ENCODE measurements at places on chromosomes 12 and 14.
A peak's percentile ranks its signal among the peaks of the same experiment; 100 is the strongest.

DNA sequence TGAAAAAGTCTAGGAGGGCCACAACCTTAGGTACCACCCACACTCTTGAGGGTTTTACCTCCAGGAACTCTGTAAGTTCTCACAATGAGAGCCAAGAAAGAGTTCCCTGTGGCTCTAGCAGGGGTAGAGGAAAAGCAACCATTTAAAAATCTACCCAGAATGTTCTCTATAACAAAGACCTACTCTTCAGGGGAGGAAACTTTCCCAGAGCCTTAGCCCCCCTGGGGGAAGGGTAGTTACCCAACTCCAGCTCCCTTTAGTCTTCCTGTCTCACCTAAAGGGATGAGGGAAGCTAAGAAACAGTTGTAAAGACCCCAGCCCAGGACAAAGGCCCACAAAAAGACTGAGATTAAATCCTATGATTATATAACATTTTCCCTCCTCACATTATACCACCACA is 46.2 kb upstream of the JDP2 start:
- no peak for DNase-seq

GRCh38 chr12:75773377-75773776 is 258.2 kb downstream of the PHLDA1 start:
- no peak for DNase-seq

GRCh38 chr12:54127538-54128259 is 61.1 kb downstream of the SMUG1 start:
- no peak for DNase-seq

- no peak for DNase-seq
These were observed 146.7 kb downstream of the DYRK2 start for GRCh38 chr12:67795236-67795635.

DNA sequence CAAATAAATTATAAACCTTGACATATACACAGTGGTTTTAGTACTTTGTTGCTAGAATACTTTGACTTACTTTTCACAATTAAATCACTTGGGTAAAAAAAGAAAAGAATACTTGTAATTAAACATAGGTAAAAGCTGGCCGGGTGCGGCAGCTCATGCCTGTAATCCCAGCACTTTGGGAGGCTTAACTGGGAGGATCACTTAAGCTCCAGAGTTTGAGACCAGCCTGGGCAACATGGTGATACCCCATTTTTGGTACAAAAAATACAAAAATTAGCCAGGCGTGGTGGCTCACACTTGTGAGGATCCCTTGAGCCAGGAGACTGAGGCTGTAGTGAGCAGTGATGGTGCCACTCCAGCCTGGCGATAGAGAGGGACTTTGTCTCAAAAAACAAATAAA is 7.8 kb downstream of the STX2 start:
- no peak for DNase-seq

DNA sequence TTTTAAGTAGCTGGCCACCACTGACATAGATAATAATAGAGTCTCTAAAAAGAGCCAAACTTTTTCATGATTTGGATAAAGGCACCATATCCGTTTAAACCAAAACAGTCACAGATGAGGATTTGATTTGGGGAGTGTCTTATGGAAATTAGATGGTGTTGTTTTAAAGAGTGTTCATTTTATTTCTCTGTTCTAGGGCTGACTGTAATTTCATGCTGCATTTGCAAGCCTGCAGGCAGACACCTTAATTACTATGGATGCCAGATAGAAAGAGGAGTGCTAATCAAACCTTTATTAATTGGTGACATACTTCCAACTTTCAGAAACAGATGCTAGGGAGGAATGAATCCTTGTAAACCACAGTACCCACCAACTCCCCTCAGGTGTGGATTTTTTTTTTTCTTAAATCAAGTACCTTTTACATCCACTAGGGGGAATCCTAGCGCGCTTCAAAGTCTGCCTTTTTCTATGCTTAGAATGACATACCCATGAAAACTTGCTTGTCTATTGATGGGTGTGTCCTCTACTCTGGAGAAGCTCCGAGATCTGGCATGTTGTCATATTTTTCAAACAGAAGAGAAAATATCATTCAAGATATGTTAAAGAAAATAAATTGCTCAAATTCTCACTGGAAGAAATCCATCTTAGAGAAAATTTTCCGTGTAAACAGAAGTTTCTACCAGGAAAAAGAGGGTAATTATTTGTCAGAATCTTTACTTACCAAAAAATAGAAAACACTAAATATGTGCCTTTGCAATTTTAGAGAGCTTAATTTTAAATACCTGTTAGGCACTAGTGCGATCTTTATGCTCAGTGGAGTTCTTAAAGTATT is 14.2 kb upstream of the PLXNC1 start:
- DNase-seq = peak; percentile 59

- no peak for DNase-seq
These were observed 56.7 kb downstream of the BTBD7 start for GRCh38 chr14:93276031-93276716.

DNA sequence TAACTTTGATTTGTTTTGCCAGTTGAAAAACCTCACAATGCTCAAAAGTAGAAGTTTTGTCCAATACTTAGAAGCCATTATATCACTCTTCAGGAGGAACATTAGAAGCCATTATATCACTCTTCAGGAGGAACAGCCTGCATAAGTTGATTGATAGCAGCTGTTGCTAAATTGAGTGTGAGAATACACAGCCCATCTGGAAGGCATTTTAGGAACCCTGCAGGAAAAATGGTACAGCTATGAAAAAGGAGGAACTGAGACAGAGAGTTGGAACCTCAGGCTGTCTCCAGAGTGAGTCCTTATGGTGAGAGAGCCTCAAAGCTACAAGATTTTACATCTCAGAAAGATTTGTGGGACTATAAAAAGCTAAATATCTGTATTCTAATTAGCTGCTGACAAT is 207.0 kb downstream of the MYRFL start:
- no peak for DNase-seq

DNA sequence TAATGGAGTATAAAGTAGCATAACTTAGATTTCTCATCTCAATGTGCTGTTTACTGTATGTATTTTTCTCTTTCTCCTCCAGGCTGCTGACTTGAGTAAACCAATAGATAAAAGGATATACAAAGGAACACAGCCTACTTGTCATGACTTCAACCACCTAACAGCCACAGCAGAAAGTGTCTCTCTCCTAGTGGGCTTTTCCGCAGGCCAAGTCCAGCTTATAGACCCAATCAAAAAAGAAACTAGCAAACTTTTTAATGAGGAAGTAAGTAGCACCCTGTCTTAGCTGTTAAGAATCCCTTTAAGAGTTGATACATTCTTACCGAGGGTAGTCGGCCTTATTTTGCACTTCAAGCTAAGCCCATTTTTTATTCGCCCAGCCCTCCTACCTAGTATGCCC is 55.2 kb downstream of the WDR20 start:
- no peak for DNase-seq

GRCh38 chr12:91983935-91984334 is 161.7 kb downstream of the BTG1 start:
- no peak for DNase-seq

GRCh38 chr14:55398679-55399078 is 13.0 kb downstream of the ATG14 start:
- DNase-seq = no peak

GRCh38 chr12:108403952-108404351 is 64.8 kb upstream of the CMKLR1 start:
- no peak for DNase-seq

- peak; percentile 67 for DNase-seq
These were observed 199.7 kb downstream of the ANO2 start for GRCh38 chr12:5745251-5745888.

GRCh38 chr12:48978741-48979601 is 849 bp downstream of the WNT1 start:
- DNase-seq = no peak

- no peak for DNase-seq
These were observed 221.2 kb downstream of the SLC2A13 start for GRCh38 chr12:39884616-39885125.

- no peak for DNase-seq
These were observed 105.2 kb downstream of the RBM19 start for GRCh38 chr12:113860950-113861349.

- DNase-seq = no peak
These were observed 10.9 kb downstream of the CAND1 start for GRCh38 chr12:67280088-67280487.

GRCh38 chr12:19453961-19454360 is 14.7 kb downstream of the AEBP2 start:
- no peak for DNase-seq

GRCh38 chr12:22252057-22252456 is 82.5 kb downstream of the ST8SIA1 start:
- no peak for DNase-seq

- DNase-seq = no peak
These were observed 179.7 kb upstream of the VASH1 start for GRCh38 chr14:76581592-76581991.

- no peak for DNase-seq
These were observed 87.2 kb downstream of the SCN8A start for GRCh38 chr12:51678086-51678724.

DNA sequence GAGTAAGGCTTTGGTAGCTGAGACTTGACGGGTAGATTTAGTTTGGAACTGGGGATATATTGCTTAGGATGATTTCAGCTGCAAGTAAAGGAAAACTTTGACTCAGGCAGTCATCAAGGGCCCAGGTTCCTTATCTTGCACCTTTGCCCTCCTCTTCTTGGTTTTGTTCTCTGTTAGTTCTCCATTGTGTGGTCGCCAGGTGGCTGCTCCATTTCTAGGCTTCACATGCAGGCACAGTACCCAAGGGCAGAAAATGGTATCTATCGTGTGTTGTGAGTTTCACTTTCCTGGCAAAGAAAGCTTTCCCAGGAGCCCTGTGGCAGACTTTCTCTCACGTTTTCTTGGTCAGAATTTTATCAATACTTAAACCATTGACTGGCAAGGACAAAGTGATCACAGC is 50.8 kb downstream of the VRK1 start:
- DNase-seq = no peak

DNA sequence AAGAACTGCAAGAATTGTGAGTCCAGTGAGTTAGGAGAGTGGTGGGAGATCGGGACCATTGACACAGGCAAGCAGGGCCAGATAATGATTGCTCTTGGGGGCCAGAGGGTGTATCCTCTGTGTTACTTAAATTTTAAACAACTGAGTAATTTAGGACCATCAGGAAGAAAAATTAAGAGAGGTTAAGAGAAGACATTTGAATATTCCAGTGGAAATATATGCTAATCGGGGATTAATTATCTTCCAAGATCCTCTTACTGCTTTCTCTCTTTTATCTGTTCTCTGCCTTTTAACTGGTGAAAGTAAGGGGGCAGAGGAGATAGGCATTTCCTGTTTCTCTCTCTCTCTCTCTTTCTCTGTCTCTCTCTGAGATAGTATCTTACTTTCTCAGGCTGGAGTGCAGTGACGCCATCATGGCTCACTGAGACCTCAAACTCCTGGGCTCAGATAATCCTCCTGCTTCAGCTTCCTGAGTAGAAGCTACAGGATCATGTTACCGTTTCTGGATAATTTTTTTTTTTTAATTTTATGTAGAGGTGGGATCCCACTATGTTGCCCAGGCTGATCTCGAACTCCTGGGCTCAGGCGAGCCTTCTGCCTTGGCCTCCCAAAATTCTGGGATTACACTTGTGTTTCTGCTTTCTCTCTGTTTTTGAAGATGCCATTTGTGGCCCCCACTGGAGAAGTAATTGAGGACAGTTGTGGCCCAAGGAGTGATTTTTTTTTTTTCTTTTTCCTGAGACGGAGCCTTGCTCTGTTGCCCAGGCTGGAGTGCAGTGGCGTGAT is 85.1 kb downstream of the DIP2B start:
- DNase-seq = no peak

- no peak for DNase-seq
These were observed 2.6 kb downstream of the SMIM41 start for GRCh38 chr12:52082026-52082668.

DNA sequence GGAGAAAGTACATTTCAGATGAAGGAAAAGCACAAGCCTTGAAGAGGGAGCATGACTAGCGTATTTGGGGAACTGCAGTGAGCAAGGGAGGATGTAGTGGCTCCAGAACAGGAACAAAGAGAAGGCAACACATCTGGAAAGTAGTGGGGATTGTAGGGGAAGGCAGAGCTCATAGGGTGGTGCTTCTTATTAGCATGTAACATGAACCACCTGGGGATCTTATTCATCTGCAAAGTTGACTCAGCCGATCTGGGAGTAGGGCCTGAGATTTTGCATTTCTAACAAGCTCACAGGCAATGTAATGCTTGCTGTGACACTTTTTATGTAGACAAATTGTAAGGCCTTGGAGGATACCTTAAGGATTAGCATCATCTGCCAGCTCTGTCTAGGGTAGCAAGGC is 447.3 kb downstream of the NELL2 start:
- no peak for DNase-seq

DNA sequence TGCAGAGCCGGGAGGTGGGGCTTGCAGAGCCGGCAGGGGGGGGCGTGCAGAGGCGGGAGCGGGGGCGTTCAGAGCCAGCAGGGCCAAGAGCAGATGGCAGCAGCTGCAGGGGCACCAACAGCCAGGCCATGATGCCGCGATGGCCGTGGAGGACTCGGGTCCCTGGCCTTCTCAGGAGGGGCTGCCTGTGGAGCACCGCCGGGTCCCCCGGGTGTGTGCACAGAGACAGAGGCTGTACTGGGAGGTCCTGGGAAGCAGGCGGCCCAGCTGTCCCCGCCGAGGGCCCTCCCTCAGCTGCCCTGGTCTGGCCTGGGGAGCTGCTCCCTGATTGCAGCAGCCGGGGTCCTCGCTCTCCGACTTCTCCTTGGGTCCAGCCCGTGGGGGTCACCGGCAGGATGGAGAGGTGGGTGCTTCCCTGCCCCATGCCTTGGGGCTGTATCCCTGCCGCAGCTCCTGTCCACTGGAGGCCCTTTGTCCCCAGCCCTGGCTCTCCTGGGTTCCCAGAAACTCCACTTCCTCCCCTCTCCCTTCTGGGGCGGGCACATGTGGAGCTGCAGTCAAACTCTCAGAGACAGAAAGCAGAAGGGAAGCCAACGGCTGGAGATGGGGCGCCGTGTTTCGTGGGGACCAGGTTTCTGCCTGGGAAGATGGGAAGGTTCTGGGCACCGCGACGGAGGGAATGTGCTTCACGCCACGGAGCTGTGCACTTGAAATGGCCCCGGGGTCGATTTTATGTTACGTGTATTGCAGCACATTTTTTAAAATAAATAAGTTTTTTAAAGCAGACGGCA is 75.8 kb upstream of the GALNT9 start:
- no peak for DNase-seq

DNA sequence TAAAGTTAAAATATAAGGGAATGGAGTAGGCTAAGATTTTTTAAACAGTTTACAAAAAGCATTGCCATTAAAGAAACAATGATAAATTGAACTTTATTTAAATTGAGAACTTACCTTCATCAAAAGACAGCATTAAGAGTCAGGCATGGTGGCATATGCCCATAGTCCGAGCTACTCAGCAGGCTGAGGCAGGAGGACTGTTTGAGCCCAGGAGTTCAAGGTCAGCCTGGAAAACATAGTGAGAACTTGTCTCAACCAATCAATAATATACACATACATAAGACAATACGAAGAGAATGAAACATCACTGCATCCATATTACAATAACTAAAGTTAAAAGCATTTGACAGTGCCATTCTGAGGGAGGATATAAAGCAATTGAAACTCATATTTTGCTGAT is 97.6 kb downstream of the FOXA1 start:
- no peak for DNase-seq

DNA sequence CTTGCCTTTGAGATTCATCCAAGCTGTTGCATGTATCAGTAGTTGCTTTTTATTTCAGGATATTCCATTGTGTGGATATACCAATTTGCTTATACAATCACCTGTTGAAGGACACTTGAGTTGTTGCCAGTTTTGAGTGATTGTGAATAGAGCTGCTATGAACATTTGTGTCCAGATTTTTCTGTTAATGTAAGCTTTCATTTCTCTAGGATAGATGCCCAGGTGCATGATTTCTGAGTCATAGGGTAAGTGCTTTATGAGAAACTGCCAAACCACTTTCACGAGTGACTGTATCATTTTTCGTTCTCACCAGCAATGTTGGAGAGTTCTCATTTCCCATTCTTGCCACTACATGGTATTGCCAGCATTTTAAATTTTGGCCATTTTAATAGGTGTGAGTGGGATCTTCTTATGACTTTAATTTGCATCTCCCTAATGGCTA is 434.6 kb upstream of the RGS6 start:
- DNase-seq = peak; percentile 79

Data from NCI-H1105 (cell line).